ENCODE measurements at places on chromosomes 2 and 18.

DNA sequence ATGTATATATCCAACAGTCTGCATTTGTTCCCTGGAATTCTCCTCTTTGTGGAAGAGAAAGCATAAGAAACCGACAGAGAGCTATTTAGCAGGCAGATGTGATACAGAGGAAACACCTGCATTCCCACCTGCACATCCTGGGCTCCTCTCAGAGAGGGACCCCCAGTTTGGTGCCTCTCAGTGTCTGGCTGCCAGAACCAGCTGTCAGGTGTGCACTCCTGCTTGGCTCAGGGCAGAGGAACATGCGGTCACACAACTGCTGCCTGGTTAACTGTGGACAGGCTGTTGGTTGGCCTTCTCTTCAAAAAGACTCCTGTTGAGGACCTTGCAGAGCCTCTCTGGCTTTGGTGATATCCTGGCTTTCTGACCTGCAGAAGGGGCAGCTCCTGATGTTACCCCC lies 54.6 kb downstream of the ITGB6 start:
- DNase-seq: no peak

DNA sequence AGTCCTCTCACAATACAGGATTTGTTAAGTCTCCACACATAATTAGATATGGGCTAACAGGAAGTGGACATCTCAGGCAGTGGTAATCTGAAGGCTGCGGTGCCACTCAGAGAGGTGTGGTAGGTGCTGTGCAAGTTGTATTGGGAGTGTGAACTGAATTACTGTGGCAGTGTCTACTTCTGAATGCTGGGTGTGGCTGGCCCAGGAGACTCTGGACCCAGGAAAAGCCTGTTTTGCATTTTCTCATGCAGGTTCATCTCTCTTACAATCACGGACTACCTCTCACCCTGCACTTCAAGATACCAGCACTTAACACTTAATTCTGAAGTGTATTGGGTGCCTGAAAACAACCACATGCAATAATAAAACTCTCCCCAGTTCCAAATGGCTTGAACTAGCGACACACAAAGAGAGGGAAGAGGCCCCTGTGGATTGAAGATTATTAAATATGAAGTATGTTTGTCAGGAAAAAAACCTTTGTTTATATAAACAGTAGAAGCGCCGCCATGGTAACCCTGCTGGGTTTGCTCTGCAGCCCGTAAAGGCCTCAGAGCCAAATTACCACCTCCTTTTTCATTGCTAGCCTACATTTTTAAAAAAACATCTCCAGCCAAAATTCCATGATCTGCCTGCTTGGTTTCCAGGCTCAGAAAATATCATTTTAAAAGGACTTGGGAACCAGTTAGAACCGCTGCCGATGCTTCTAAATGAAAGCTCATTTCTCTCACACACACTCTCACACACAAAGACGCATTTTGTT lies 77.5 kb downstream of the GFPT1 start:
- no peak for DNase-seq

DNA sequence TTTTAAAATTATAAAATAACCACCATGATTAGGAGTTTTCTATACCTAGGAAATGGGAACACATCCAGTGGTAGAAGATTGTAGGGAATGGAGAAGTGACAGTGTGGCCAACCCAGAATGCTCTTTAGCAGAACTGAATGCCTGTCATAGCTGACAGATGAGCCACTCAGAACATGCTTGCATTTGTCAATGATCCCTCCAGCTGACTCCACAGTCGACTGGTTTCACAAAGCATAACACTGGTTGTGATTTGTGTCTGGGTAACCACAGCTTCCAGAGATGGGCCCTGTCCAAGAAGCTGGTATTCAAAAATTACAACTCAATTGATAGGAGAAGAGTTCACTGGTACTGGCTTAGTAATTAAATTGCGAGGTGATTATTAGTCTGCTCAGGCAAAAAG lies 9.0 kb upstream of the CTIF start:
- no peak for DNase-seq

DNA sequence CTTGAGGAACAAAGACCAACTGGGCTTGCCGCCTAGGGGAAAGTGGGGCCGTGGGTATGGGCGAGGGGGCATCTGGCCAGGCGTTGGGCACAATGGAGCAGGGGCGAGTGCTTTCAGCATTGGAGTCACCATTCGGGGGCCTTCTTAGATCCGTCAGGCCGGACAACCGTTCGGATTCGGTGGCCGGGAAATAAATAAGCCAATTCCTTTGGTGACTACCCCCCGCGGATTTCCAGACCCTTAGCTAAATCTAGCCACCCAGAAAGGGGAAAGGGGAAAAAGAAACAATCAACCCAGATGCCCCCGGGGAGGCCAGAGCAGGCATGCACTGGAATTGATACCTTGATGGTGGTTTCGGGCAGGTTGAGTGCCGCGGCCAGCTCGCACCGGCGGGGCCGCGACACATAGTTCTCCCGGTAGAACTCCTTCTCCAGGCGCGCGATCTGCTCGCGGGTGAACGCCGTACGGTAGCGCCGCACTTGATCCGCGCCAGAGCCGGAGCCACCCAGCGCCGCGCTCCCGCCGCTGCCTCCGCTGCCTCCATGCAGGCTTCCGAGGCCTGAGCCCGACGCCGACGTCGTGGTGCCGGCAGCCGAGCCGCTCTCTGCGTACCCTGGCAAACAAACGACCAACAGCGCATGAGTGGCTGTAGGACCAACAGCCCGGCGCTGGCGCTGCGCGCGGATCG lies 1.8 kb downstream of the EVX2 start:
- DNase-seq: no peak

- no peak for DNase-seq
Observed at GRCh38 chr2:170905864-170906263, 23.2 kb upstream of the GORASP2 start.

DNA sequence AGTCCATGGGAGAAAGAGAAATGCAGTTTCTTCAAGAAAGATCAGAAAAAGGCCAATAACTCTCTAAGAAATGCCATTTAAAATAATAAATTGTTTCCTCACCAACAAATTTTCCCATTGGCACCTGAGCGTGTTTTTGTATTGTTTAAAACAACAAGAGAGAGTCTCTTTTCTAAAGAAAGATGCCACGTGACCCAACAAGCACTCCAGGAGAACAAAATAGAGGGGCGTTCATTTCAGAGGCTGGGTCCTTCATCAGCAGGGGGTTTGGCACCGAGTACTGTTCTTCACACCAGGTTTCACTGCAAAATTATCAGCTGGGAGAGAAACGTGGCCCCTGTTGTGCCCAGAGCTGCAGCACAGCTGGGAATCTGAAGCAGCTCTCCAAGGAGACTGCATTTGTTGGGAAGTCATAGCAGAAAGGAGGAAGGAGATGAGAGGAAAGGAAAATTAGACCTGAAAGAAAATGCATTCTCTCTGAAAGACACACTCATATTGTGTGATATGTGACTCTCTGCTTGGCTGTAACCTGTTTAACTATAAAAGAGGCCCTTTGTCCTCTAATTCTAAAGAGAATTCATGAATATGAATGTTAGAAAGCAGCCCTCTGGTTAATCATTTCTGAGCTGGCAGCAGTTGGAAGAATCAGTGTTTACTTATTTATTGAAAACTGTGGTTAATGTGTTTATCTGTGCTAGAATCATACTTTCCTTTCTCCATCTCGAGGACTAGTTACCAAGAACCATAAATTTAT lies 205.3 kb upstream of the CDH20 start:
- DNase-seq: no peak

- no peak for DNase-seq
Observed at GRCh38 chr18:49677762-49678413, 116.0 kb downstream of the LIPG start.

DNA sequence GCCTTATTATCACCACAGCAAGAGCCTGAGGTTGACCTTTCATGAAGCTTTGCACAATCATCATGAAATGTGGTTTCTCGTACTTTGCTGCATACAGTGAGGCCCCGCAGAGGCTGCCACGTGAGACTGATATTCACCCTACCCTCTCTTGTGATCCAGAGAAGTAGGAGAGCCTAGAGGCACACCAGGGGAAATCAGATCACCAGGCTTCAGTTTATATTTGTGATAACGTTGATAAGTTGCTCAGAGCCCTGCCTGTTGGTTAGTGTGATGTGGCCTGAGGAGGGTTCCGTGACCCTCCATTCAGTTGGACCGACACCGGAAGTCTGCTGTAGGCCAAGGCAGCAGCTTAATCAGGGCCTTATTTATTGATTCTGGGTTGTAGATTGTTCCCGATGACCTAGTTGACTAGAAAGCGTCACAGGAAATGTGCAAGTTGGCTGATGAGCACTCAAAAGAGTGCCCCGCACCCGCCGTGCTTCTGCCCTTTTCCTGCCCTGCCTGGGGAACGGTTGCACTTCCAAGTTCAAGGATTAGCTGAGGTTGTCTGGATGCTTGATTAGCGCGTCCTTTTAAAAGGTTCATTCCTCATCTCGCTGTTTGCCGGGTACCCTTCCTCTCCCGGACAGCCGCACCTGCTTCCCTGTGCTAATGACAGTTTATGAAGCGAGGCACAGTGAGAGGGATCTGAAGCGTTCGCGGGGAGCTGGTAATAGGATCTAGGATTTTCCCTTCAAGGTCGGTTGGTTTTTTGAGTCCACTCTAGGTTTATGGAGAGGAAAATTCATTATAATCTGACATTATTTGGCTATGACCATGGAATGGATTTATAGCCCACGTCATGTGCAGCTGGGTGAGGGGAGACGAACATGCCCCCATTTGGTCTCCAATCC lies 146.4 kb downstream of the SH3RF3 start:
- no peak for DNase-seq

GRCh38 chr2:73990531-73990930 lies 5.8 kb downstream of the TET3 start:
- no peak for DNase-seq

- DNase-seq: no peak
Observed at GRCh38 chr2:43215673-43216255, 10.6 kb downstream of the ZFP36L2 start.

- no peak for DNase-seq
Observed at GRCh38 chr2:209253544-209253943, 170.3 kb upstream of the MAP2 start.

DNA sequence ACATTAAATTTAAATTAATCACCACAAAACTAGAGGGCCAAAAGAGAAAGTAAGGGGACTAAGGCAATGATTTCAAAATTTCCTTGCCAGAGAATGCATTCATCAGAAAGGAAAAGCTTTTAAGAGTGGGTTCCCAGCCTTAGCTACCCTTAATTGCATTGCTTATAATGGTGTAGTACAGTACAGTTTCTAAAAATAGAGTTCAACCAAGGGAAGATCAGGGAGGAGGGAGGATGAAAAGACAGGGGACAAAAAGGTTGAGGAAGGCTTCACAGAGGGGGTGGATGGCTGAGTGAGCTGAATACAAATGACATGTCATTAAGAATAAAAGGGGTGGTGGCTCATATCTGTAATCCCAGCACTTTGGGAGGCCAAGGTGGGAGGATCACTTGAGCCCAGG lies 119.9 kb downstream of the RBMS1 start:
- DNase-seq: no peak

DNA sequence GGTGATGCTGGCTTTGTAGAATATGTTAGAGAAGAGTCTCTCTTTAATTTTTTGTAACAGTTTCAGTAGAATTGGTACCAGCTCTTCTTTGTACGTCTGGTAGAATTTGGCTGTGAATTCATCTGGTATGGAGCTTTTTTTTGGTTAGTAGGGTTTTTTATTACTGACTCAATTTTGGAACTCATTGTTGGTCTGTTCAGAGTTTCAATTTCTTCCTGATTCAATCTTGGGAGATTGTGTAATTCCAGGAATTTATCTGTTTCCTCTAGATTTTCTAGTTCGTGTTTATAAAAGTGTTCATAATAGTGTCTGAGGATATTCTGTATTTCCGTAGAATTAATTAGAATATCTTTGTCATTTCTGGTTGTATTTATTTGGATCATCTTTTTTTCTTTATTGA lies 943.5 kb downstream of the TRIB2 start:
- DNase-seq: no peak

DNA sequence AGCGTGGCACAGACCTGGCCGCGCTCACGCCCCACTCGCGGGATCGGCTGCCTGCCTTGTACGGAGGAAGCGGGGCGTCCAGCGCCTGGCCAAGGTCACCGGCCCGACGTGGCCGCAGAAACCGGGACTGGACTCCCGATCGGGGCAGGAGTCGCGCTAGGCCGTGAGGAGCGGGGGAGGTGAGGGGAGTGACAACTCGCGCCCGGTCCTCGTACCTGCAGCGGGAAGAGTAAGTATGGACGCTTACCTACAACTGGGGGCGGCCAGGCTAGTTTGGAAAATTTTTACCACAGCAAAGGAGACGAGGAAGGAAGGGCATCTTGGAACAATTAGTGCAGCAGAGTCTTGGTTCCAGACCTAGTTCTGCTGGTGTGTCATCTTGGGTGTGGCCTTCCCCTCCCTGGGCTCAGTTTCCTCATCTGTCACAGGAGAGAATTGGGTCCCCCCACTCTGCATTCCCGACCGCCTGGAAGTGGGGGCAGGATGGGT lies 693 bp downstream of the UBE2F start:
- no peak for DNase-seq

GRCh38 chr2:235850289-235850688 lies 317.9 kb downstream of the GBX2 start:
- no peak for DNase-seq

DNA sequence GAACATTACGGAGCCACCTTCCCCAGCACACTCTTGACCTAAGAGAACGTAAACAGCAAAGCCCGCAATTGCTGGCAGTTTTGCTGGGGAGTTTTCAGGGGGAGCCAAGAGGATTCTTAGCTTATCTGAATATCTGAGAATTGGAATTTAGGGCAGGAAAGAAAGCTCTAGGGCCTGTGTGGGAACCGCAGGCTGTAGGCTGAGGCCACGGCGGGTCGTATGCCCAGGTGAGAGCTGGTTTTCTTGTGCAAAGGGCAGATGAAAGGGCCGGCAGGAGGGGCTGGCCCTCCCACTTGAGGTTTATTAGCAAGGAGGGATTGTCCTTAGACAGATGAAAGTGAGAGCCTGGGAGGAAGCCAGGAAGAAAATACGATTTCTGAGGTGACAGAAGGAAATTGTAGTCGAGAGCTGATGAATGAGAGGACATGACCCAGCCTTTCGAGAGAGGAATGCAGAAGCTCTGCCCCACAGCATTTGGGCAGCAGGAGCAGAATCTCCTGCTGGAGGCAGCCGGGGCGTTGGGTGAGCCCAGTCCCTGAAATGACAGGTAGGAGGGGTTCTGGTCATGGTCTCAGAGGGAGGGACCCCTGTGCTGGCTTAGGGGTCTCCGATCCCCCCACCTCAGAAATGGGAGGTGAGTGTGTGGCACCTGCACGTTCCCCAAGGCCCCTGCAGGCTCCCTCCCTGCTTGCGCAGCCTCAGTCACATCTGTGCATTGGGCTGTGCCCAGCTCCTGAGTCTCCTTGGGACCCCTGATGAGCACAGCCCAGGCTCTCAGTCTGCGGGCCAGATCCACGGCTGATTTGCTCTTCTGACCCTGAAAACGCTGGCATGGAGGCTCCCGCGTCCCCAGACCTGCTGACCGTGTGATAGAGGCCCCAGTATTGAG lies 61.1 kb downstream of the CABLES1 start:
- DNase-seq: no peak

DNA sequence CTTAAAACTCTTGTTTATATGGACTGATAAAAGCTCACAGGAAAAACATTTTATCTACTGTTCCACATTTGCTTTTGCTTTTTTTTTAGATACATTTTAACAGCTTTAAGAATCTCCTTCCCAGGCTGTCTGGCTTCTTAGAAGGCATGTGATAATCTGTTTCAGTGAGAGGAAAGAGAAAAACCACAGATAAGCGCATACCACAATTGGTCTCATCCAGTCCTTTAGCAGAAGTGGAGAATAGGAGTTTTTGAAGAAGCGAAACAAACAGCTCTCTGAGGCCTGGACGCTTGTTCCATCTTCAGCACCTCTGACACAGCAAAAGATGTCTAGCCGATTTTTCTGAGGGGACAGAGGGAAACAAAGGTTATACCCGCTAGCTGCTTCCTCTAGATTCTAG lies 37.6 kb downstream of the RMC1 start:
- DNase-seq: no peak
